ENCODE measurements at places on chromosomes 12 and 14.

- no peak for DNase-seq
Measured at GRCh38 chr12:121227294-121227693, 17.4 kb downstream of the P2RX4 start.

DNA sequence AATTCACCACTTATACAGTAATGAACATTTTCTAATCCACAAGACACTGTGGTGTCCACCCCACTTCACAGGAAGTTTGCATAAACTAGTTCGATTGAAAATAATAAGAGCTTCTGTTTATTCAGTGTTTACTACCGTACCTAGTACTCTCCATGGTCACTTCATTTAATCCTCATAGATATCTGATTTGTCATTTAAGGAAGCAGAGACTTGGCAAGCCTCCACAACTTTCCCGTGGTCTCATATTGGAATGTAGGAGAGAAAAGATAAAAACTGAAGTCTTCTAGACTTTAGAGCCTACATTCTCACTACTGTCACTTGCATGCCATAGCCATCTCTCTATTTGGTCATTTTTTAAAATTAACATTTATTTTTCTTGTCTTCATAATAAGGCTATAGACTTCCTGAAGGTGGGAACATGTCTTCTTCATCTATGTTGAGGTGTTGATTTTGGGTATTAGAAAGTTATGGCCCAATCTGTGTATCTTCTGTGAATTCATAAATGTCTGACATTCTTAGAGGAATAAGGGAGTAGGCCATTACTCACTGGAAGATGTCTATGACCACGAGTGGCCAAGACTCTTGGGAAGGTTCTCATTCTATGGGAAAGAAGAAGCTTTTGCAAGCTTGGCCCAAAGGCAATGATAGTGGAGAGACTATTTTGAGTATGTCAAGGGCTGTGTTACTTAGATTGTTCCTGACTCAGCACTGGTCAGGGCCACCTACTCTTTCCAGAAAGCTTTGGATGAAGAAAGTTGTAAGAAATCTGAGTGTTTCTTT, 423.7 kb downstream of the LRIG3 start:
- DNase-seq, result no peak

DNA sequence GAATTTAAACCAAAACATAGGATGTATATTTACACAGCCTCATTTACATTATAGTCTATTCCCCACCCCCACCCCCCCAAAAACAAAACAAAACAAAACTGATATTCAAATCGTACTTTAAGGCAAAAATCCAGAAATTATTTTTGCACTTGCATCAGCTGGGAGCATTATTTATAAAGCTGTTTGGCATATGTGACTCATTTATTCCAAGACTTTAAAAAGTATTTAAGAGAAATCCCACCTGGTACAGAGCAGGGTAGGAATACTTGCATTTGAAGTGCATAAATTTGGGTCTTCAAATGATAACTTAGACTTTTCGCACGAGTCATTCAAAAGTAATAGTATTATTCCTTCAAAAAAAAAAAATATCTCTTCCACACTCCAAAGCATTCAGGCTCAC, 1.1 kb downstream of the KLHL28 start:
- no peak for DNase-seq

DNA sequence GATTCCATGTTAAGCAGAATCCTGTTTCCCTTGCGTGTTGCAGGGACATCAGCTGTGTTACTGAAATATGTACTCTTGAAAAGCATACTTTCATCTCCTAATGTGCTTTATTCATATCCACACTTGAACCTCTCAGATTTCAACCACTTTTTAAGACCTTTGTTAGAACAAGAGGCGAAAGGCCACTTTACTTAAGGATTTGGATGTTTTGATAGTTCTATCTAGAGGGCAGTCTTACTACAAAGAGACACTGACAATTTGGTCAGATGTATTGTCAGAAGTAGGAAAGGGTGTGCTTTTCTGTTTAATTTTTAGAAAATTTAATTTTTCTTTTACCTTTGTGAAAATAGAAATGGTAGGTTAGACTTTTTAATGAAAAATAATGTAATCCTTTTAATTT, 267.9 kb downstream of the TMTC2 start:
- DNase-seq, result no peak

DNA sequence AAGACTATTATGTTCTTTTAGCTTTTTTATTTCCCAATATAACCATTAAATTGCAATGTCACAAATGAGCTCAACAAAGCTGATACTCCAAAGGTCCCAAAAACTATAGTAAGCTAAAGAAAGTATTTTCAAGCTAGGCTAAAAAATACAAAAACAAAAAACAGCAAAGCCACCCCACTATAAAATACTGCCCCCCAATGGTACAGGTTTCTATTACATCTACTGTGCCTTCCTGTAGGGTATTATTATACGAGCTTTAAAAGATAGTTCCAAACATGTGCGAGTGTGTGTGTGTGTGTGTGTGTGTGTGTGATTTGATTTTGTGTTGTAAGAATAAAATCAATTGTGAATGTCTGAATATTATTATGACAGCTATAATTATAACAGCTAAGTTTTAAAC, 1.1 kb downstream of the IFNG start:
- no peak for DNase-seq

- no peak for DNase-seq
Measured at GRCh38 chr12:131642771-131643170, 68.1 kb upstream of the SFSWAP start.

GRCh38 chr12:25052196-25052913, 103.5 kb upstream of the BCAT1 start:
- DNase-seq, result peak; percentile 93
